Cardiac fibroblast (primary cell): ENCODE measurements at places on chromosomes 6 and 20.
A peak's percentile ranks its signal among the peaks of the same experiment; 100 is the strongest.

- no peak for DNase-seq
These were observed 111.5 kb downstream of the MOXD1 start for GRCh38 chr6:132289756-132290155.

DNA sequence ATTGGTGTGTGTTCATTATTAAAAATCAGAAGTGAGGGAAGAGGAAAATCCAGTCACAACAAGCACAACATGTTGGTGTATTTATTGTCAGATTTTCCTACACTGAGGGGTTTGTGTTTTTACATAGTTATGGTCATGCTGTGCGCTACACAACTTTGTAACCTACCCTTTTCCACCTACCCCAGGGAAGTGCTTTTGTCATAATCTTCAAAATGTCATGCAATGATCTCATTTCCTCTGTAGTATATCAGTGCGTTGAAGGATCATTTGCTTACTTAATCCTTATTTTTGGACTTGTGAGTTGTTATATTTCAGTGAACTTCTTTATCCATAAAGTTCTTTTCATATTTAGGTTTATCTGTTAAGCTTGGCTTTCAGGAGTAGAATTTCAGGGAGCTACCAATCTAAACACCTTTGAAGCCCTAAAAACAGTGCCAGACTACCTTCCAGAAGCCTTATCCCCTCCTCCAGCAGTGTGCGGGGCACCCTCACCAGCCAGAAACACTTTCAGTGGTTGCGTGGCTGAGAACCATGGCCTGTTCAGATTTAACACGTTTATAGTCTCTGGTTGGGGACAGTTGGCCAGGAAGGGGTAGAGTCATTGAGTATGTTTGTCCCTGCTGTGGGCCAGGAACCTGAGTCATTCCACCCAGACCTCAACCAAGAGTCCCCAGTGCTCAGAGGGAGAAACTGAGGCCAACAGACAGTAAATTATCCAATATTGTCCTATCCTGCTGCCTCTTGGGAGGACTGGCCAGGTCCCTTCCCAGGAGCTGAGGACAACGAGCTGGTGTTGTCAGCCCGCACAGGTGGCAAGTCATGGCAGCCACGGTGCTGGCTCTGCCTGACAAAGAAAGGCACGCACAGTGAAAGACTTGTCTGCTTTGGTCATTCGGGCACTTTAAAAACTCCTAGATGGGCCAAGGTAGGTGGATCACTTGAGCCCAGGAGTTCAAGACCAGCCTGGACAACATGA lies 40.3 kb downstream of the STK35 start:
- no peak for DNase-seq

GRCh38 chr6:26576929-26577719 lies 19.6 kb upstream of the ABT1 start:
- DNase-seq: peak; percentile 96

GRCh38 chr6:109867970-109868358 lies 110.1 kb upstream of the GPR6 start:
- DNase-seq: peak; percentile 29

DNA sequence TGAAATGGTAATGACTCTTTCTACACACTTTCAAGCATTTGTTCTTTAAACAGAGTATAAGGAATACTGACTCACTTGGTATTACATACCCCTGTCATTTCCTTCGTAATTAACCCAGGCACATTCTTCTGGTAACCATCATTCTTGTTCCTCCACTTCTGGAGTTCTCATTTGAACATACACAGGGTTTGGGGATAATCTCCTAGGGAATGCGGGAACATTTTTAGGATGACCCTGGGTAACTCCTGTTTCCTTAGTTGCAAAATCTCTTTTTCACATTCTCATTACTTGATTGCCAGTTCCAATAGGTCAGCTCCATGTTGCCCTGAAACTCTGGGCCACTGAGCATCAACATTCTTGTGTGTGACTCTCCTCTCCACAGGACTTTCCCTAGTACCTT lies 51.5 kb upstream of the E2F3 start:
- no peak for DNase-seq

- DNase-seq: no peak
These were observed 58.9 kb downstream of the UST start for GRCh38 chr6:148805777-148806176.

- DNase-seq: no peak
These were observed 78.7 kb downstream of the IRF4 start for GRCh38 chr6:470051-470900.

GRCh38 chr20:49270177-49270576 lies 7.7 kb downstream of the ZNFX1 start:
- DNase-seq: peak; percentile 55

DNA sequence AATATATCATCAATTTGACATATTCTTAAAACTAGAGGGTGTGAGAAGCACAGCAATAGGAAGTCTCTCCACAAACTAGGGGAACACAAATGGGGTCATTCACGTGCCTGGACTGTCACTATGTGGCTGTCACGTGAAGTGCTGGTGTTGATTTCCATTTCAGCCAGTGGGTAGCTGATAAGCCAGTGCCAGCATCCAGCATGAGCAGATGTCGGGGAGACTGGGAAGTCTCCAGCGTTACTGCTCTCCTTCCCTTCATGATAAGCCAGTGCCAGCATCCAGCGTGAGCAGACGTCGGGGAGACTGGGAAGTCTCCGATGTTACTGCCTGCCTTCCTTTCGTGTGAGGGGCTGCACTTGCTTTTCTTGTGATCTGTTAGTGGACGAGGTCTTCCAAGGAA lies 5.6 kb upstream of the SLC17A9 start:
- DNase-seq: no peak

DNA sequence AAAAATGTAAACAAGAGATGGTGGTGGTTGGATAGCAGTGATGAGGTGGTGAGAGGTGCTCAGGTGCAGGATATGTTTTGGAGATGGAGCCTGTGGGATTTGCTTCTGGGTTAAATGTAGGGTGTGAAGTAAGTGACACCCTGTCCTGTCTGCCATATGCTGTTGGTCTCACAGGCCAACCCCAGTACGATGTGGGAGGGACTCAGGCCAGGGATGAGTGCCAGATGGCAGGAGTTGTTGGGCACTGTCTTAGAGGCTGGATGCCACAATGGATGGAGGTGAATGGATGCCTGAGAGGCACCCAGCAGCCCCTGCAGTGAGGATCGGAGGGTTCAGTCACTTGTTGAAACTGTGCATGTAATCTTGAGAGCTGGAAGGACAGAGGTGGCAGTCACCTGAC lies 259.3 kb downstream of the NRN1 start:
- no peak for DNase-seq

GRCh38 chr6:80696268-80696667 lies 589.8 kb downstream of the BCKDHB start:
- no peak for DNase-seq

GRCh38 chr20:20894753-20895152 lies 182.3 kb upstream of the RALGAPA2 start:
- no peak for DNase-seq

DNA sequence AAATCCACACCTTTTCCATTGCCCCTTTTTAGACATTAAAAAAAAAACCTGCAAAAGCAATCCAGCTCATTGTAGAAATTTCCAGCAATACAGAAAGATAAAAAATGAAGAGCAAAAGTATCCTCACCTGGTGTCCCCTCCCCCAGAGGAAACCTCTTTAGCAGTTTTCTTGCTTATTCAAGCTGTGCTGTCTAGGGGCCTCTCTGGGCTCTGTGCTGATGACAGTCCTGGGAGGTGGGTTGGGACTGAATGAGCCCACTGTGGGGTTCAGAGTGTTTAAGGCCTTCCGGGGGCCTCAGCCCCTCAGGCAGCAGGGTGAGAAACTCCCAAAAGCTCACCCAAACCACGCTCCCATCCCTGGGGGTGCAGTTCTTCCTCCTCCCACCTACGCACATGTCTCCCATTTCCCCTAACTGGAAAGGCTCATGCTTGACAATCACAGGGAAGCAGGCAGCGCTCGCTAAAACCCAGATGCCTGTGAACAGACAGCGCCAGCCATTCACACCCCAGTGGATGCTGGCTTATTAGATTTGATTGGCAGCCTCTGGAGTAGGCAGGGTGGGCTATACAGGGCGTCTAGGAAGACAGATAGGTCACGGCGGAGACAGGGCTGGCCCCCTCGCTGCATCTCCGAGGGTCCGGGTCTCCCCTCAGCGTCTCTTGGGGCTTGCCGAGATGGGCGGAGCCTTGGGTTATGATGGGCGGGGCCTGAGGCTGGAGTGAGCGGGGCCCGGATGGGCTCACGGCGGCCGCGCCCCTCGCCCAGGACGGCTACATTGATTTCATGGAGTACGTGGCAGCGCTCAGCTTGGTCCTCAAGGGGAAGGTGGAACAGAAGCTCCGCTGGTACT lies 4.6 kb downstream of the GUCA1A start:
- no peak for DNase-seq

DNA sequence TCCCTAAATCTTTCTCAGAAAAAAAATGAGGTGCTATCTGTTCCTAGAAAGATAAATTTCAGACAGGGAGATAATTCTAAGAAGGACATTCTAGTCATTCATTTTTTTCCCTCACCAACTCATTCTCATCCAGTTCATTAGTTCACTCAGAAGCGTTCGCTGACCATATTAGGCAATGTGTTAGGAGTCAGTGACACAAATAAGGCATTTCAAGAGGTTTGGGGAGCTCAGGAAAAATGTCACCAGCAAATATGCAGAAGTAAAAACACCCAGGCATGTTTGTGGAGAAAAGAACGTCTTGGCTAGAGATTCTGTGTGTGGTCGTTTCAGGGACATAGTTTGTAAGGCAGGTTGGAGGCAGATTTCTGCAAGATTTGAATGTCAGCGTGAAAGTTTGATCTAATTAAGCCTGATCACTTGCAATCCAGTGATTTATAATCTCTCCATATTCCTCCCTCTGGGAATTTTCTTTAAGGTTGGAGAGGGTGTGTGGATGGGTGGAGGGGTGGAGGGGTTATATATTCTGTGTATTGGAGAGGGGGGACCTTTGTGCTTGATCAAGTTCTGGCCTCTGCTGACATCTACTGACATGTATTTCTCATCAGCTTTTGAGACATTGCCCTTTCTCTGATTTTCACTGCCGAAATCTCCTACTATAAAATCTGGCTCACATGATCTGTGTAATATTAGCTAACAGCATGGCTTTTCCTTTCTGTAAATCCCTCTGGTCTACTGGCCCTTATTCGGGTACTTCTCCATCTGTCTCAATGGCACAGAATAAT lies 3.6 kb downstream of the MYCT1 start:
- DNase-seq: peak; percentile 66

- DNase-seq: no peak
These were observed 12.0 kb downstream of the PLAGL2 start for GRCh38 chr20:32195581-32195980.

GRCh38 chr6:46476301-46476700 lies 14.9 kb downstream of the RCAN2 start:
- peak; percentile 19 for DNase-seq

DNA sequence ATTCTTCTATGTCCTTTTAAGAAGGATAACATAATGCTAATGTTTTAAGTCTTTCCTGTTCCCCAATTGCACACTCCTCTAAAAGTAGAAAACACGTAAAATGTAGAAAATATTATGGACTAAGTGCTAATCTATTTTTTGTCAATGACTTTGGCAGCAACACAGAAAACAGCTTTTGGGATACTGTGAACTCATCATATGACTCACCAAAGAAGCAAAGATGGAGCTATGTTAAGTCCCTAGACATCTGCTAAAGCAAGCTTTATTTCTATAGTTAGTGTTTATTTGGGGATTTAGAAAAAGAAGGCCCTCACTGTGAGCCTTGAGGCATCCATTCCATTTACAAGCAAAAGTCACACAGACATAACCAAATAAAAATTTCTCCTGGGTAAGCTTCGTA lies 23.0 kb downstream of the OPN5 start:
- DNase-seq: peak; percentile 2

- no peak for DNase-seq
These were observed 63.9 kb downstream of the FARS2 start for GRCh38 chr6:5325173-5325572.

- DNase-seq: no peak
These were observed 38.2 kb upstream of the SLCO4A1 start for GRCh38 chr20:62603907-62604785.

GRCh38 chr6:142824426-142824825 lies 120.5 kb downstream of the HIVEP2 start:
- DNase-seq: no peak
